ENCODE measurements at places on chromosomes 13 and 19. TPM values are rescaled to one million over a fixed set of nuclear protein-coding genes. Genes with fewer than 3 reads are reported as not detected.

The CGB8 gene
- 0.31 TPM for polyA plus RNA-seq

The AMH gene
- polyA plus RNA-seq = 2.8 TPM

The AKAP8L gene
- 112 TPM for polyA plus RNA-seq

The EVI5L gene
- 11.6 TPM for polyA plus RNA-seq

The ZNF155 gene
- polyA plus RNA-seq = 14.2 TPM

The FOSB gene
- 188 TPM for polyA plus RNA-seq

The SPATA13 gene
- polyA plus RNA-seq = 14.2 TPM

The CERS4 gene
- polyA plus RNA-seq = 59.8 TPM

The ASPDH gene
- polyA plus RNA-seq = 1.7 TPM

DNA sequence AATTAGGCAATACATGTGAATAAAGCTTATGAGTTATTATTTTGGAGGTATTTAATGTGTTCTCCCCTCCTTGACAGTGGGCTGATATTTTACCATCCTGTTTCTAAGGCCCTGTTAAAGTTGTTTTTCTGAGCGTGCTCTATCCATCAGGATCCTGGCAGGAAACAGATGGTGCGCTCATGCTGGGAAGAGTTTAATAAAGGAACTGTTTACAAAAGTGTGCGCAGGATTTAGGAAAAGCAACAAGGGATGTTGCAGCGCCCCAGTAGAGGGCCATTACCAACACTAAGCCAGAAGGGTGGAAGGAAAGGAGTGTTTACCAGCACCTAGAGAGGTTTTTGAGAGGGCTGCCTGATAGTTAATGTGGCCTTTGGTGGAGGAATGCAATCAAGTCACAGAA, 374.5 kb downstream of the KCNRG start:
- no peak for DNase-seq

- no peak for DNase-seq
Measured at GRCh38 chr13:32417995-32418394, 9.9 kb downstream of the N4BP2L1 start.

DNA sequence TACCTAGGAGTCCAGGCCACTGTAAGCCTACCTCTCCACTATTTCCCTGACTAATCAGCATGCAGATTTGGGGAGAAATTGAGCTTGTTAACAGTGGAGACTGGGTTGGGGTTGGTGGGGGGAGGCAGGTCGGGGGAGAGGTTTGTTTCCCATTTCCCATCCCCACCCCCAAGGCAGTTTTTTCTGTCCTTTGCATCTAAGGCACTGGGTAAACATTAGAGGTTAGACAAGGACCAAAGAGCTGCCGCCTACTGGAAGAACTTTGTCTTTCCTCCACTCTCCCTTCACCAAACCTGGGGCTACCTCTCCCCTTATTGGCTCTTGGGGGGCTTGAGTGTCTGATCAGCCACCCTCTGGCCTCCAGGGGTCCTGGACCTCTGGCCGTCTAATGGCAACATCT, 953 bp downstream of the KCNN4 start:
- no peak for DNase-seq

- DNase-seq = no peak
Measured at GRCh38 chr13:31996601-31997000, 35.0 kb upstream of the FRY start.

DNA sequence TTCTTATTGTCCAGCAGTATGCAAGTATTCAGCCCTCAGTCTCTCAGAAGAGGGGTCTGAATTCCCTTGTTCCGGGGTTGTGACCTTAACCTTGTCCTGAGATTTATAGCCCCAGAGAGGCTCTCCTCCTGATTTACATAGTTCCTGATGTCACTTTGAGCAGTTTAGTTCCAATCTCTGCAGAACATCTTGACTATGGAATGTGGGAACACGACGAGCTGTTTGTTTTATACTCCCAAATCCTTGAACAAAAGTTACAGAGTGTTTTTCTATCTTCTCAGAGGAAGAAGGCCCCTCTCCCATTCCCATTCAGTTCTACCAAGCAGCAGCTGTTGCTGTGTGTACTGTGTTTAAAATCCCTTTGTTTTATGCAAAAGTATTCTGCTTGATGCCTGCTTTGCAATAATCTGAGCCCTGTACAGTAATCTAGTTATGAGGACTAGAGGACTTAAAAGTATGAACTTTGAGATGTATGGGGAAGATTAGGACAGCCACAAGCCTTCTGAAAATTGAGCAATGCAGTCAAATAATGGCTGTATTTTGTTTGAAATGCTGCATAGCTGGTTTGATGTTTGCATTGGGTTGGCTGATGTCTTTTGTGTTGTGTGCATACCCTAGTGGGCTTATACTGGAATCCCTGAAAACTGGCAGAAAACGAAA, 74.7 kb downstream of the KL start:
- no peak for DNase-seq

GRCh38 chr13:63117710-63118109, 1702.1 kb upstream of the PCDH20 start:
- no peak for DNase-seq

GRCh38 chr13:72431981-72432682, 295.3 kb downstream of the MZT1 start:
- no peak for DNase-seq

- no peak for DNase-seq
Measured at GRCh38 chr13:68099631-68100030, 869.5 kb upstream of the PCDH9 start.

- DNase-seq = no peak
Measured at GRCh38 chr13:29511980-29512379, 83.5 kb downstream of the SLC7A1 start.

DNA sequence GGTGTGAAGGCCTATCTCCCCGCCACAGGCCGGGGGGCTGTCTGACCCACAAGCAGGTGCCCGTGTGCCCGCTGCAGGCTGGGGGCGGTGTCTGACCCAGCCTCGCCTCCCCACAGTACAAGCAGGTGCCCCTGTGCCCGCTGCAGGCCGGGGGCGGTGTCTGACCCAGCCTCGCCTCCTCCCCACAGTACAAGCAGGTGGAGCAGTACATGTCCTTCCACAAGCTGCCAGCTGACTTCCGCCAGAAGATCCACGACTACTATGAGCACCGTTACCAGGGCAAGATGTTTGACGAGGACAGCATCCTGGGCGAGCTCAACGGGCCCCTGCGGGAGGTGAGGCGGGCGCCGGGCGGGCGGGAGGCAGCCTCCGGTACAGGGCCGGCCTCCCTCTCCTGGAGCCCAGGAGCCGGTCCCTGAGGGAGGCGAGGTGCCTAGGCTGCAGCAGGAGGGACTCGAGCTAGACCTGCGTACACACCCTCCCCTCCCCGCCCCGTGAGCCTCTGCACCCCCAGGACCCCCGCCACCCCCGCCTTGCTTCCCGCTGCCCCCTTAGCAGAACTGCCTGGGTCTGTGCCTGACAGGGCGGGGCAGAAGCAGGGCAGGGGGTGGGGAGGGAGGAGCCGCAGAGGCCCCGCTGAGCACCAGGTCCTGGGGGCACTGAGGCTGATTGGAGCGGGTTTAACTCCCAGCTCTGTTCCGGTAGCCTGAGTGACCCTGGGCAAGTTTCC, 20.6 kb downstream of the HCN2 start:
- DNase-seq = no peak

GRCh38 chr19:18587962-18588610, 512 bp upstream of the REX1BD start:
- DNase-seq = no peak

DNA sequence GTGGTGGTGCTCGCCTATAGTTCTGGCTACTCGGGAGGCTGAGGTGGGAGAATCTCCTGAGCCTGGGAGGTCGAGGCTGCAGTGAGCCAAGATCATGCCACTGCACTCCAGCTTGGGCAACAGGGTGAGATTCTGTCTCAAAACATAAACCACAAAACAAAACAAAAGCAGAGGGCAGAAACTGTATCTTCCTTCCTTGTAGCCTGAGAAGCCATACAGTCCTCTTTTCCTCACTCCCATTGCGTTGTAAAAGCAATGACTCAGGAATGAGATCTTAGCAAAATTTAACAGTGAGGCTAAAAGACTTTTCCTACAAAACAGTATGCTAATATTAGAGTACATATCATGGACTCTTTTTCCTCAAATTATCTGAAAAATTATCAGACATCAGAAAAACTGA, 130.9 kb downstream of the SHISA2 start:
- DNase-seq = no peak

DNA sequence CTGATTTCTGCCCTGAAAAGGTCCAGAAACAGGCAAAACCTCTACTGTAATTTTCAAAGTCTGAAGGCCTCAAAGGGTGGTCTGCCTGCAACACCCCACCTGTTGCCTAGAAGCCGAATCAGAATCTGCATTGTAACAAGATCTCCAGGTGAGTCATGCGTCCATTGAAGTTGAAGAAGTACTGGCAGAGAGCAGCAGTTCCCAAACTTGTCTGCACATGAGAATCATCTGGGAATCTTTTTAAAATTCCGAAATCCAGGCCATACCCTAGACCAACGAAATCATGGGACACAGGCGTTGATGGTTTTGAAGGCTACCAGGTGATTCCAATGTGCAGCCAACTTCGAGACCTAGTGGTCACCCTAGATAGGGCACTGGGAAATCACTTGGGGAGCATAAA, 16.0 kb upstream of the CLN5 start:
- no peak for DNase-seq

GRCh38 chr19:57357406-57357805, 5.9 kb upstream of the TRAPPC2B start:
- DNase-seq = no peak

DNA sequence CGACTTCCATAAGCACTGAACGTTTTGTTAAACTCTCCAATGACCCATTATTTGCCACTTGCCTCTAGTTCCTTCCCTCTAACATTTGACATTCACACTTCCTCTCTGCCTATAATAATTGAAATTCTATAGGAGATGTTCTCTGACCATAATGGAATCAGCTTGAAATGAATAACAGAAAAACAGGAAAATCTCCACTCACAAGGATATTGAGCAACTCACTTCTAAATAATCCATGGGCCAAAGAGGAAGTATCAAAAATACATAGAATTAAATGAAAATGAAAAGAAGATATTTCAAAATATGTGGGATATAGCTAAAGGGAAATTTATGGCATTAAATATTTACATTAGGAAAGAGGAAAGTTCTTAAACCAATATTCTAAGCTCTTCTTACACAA, 3.4 kb upstream of the FCGBP start:
- DNase-seq = no peak

DNA sequence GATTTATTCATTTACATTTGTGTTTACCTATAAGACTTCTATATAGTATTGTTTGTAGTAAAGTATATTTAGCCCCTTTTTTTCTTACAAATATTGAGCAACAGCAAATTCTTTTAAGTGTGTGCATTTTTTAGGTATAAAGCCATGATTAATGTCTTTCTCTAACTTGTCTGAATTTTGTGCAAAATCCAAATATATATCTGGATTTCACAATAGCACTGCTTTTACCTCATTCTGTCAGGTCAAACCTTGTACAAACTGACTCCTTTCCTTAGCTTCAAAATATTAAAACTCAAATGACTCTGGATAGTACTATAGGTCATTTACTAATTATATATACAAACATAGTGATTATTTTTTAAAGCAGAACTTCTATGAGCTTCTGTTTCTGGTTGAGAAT, 563.0 kb upstream of the SPRY2 start:
- no peak for DNase-seq

GRCh38 chr13:26051657-26052311, at the start of gene SHISA2:
Gene SHISA2 (minus strand): TSS chr13:26052016. CDS start chr13:26050975, 1,041 bp downstream.
- DNase-seq = peak; percentile 82

DNA sequence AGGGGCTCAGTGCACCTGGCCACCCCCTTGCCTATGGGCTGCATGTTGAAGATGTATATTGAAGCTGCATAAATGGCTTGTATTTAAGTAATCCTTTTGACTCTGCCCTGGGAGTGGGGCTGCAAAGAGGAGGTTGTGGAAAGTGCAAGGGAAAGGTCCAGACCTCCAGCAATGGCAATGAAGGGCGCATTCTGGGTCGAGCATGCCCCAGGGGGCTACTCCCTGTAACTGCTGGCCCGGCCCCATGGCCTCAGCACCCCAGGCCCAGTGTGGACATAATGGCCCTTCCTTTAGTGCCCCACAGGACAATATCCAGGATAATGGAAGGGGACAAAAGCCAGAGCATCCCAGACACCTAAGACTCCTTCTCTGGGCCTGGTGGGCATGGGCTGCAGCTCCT, 43.1 kb upstream of the CHST8 start:
- DNase-seq = no peak

DNA sequence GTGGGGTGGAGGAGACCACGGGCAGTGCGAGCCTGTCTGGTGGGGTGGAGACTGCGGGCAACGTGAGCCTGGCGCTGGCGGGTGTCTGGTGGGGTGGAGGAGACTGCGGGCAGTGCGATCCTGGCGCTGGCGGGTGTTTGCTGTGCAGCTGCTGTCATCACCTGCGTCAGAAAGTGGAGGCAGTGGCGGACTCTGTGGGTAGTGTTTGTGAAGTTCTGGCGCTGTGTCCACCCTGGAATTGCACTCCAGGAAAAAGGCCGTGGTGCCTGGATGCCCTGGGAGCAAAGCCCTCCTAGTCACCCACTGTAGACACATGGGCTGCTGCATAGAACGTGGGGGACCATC, 6.2 kb downstream of the TEX29 start:
- no peak for DNase-seq

- DNase-seq = no peak
Measured at GRCh38 chr13:29270271-29270985, 325.1 kb downstream of the SLC7A1 start.
